Myocyte (in vitro differentiated cells): ENCODE measurements at places on chromosomes 16 and 17.
A peak's percentile ranks its signal among the peaks of the same experiment; 100 is the strongest.

GRCh38 chr17:74362069-74362405 is 369 bp upstream of the BTBD17 start:
- no peak for DNase-seq

- DNase-seq: no peak
Measured at GRCh38 chr16:47342055-47342454, 118.8 kb downstream of the ITFG1 start.

DNA sequence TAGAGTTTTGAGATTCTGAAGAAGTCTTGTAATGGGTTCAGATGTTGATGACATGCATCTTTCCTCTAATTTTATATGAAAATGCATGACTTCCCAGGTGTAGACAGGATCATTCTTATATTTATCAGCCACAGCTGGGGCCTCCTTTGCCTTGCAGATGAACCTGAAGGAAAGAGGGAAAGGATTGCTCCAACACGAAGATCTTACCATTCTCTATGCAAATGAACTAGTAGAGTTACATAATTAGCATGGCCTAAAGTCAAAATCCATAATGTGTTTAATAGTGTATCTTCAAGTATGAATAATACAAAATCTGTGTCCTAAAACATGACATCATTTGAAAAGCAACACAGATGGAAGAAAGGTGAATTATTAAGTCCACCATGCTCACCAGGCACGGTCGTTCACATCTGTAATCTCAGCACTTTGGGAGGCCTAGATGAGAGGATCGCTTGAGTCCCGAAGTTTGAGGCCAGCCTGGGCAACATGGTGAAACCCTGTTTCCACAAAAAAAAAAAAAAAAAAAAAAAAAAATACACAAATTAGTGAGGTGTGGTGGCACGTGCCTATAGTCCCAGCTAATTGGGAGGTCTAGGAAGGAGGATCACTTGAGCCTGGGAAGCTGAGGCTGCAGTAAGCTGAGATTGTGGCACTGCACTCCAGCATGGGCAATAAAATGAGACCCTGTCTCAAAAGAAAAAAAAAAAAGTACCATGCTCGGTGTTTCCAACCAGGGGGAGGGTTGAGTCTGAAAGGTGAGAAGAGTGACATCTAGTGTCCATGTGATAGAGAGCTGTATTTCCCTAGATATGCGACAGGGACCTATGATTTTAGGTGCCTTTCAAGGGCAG is 6.3 kb downstream of the VWA3A start:
- peak; percentile 56 for DNase-seq

- DNase-seq: peak; percentile 24
Measured at GRCh38 chr16:46747777-46748651, at the start of gene MYLK3. Gene MYLK3, minus strand, starts transcription at chr16:46748344. Its CDS starts 151 bp downstream, at chr16:46748193.

DNA sequence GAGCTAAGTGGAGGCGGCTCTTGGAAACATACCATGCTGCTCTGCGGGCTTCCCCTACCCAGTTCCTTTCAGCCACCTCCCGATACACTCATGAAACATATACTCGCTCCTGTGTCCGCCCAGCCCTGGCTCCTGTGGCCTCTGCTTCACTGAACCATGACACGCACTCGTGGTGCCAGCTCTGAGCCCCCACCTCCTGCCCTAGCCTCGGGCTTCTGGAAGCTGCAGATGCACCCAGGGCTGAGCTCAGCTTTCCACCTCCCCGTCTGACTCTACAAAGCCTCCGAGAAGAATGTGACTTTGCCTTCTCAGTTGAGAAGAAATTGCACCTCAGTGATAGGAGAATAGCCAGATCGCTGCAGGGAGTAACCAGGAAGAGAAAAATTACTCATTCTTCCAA is 11.0 kb downstream of the CALB2 start:
- no peak for DNase-seq

DNA sequence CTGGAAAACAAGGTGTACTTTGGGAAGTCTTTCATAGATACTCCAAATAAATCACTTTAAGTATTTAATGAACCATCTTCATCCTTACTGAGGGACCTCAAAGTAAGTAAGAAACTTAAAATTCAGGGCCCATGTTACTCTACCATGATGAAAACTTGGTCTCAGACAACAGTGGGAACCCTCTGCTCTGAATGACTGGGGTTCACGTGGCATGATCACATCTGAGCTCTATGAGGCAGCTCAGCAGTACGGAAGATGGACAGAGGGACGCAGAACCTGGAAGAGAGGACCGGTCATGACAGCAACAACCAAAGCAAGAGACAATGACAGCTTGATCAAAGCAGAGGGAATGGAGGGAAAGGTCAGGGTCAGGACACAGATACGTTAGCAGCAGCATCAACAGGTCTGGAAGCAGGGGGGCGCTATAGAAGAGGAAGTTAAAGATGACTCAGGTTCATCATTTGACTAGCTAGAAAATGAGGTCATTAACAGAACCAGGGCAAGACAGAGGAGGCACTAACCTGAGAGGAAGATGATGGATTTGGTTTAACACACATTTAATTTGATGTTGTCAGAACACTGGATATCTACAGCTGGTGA is 9.5 kb downstream of the XPO6 start:
- no peak for DNase-seq

- no peak for DNase-seq
Measured at GRCh38 chr16:82470016-82470415, 156.8 kb upstream of the CDH13 start.

- no peak for DNase-seq
Measured at GRCh38 chr16:11202260-11203091, 53.5 kb downstream of the SOCS1 start.
